ACHN (cell line): ENCODE measurements at places on chromosomes 3 and 15.

DNA sequence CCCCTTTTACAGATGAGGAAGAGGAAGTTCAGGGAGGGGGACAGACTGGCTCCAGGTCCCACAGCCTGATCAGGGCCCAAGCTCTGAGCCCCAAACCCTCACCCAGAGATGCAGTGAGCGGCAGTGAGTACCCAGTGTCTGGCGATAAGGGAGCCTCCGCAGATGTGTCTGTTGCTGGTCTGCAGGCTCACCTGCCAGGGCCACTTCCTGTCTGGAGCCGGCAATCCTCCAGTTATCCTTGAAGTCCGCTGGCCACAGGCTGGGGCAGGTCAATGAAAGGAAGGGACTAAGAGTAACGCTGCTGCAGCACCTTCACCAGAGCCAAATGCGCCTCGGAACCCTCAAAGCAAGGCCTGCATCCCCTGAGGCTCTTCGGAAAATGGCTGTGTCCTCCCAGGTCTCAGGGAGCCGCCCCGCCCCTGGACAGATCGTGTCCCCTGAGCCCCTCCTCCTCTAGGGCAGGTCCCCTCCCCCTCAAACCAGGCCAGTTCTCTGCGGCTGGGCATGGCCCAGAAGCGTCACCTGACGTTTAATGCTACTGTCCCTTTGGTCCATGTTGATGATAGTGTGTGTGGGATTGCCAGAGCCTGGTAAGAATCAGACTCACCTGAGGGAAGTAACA lies 51.5 kb downstream of the MYL3 start:
- DNase-seq: no peak

GRCh38 chr15:52054381-52054780 lies 35.4 kb downstream of the MAPK6 start:
- no peak for DNase-seq

- DNase-seq: no peak
Measured at GRCh38 chr3:23072693-23073092, 130.4 kb upstream of the UBE2E2 start.

- DNase-seq: no peak
Measured at GRCh38 chr15:92149029-92149428, 244.7 kb upstream of the ST8SIA2 start.

- DNase-seq: no peak
Measured at GRCh38 chr3:194035406-194036138, 100.4 kb upstream of the HES1 start.

DNA sequence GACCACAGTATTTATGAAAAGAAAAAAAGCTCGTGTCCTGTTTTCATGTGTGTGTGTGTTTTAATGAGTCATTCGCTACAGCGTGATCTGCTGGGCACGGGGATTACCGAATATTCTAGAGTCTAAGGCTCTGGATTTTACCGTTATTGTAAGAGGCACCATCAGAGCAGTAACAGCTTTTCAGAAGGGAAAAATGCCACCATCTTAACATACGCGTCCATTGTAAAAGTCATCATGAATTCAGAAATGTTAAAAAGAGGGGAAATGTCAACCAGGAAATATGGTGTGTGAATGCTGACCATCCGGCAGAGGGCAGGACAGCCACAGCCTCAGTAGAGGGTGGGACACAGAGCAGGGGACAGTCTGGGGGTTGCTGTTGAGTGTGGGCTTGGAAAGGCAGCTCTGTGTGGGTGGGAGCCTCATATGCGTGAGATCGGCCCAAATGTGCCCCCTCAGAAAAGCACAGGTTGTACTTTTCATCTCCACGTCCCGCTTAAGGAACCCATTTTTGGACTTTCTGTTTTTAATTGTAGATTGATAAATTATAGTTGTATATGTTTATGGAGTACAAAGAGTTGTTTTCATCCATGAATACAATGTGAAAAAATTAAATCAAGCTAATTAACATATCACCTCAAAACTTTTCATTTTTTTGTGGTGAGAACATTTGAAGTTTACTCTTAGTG lies 69.6 kb downstream of the ASB7 start:
- peak; percentile 50 for DNase-seq

DNA sequence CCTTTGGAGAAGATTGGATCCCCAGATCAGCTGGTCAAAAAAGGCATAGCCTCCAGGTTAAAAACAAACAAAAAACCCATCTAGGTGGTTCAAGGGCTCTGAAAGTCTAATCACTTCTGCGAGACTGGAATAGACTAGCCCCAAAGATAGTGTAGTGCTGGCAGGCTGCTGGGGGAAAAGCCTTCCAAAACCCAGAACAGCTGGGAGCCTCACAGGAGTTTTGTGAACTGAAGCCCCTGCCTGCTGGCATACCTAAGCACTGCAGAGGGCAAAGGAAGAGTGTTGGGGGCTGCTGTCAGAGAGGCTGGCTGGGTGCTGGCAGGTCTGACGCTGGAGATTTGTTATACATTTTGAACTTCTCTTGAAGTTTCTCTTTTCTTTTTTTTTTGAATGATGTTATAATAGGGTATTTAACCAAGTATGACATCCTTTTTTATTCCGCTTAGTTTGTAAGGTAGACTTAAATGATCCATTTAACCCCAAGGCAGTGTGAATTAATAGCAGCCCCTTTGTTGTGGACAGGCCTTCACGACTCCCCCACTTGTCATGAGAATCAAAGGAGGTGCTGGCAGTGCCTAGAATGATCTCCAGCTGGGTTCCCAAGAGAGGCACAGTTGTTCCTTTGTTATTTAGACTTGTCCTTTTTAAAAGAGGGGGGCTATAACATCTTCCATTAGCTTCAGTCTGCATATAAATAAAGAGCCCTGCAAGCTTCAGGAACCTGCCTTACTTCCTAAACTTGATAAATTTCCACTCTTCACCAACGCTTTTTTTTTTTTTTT lies 53.9 kb downstream of the CRTC3 start:
- no peak for DNase-seq

DNA sequence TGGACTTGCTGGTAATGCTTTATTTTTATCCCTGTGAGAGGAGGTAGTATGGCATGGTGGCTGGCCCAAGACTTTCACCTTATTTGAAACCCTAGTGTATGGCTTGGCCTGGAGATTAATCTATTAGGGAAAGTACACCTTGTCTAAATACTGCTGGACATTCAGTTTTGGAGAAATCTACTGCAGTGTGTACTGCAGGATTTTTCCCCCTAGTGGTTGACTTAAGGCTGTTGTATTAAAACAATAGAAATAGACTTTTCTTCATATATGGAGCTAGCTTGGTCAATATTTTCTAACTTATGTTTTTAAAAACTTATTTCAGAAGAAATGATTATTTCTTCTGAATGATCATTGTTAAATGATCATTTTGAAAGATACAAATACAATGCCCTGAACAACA lies 13.9 kb upstream of the SLITRK3 start:
- peak; percentile 17 for DNase-seq

DNA sequence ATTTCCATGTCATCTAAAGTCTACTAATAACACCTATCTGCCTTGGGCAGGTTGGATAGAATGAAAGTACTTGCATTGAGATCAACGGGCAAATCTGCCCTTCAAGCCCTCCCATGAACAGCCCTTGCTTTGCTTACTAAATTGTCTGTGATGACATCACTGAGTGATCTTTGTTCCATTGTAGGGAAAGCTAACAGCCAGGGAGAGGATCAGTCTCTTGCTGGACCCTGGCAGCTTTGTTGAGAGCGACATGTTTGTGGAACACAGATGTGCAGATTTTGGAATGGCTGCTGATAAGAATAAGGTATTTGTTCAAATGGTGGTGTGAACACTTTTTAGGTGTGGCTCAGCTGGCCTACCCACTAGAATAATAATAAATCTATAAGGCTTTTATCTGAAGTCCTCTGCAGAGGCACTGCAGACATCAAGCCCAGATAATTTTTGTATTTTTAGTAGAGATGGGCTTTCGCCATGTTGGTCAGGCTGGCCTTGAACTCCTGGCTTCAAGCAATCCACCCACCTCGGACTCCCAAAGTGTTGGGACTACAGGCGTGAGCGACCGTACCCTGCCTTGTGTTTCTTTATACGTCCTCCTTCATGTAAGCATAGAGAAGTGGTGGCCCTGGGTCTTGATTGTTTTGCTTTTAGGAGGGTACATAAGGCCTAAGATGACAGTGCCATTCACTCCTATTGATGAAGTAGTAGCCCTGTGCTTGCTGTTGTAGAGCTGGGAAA lies 5.7 kb downstream of the PCCB start:
- DNase-seq: no peak

DNA sequence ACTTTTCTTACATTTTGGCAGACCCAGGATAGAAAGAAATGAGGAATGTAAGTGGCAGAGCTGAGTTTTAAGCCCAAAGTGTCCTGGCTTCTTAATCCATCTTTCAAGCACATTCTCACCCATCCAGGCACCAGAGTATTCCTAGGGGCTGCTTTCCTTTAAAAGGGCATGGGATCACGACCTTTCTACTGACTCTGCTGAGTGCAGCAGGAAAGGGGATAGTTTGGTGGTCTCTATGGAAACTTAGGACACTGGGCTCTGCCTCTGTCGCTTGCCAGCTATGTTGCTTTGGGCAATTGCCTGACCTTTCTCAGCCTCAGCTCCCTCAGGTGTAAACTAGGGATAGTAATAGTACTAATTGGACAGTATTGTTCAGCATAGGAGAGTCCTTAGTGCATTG lies 458.4 kb downstream of the PDCD6IP start:
- DNase-seq: no peak

DNA sequence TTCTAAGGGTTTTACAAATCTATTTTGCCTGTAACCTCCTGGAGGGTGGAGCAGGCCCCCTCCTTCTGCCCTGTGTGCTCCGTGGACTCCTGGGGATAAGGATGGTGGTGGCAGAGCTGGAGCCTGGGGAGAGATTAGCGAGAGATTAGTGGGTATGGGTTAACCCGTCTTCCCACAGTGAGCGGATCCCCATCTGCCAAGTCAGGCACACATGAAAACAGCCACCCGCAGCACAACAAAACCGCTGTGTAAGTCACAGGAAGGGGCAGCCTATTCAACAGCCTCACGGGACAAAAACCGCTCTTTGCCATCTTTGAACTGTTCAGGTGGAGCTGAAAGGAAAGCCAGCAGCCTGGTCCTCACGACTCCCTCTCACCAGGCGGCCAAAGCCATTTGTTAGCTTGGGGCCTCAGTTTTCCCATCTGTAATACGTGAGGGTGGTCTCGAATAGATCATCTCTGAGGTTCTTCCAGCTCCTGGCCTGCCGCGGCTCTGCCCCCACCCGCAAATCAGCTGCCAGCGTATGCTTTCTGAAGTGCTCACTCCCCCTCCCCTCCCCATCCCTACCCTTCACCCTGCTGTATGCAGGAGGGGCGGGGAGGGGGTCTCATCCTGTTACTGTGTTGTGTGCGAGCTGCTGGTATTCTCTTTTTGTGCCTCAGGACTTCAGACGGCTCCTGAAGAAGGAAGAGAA lies 43.6 kb downstream of the PDIA5 start:
- no peak for DNase-seq

- DNase-seq: no peak
Measured at GRCh38 chr3:8891774-8892173, 71.5 kb downstream of the RAD18 start.
